CD8-positive, alpha-beta memory T cell (primary cell): ENCODE measurements at places on chromosomes 3 and 15. TPM values are rescaled to one million over a fixed set of nuclear protein-coding genes. Genes with fewer than 3 reads are reported as not detected.
A peak's percentile ranks its signal among the peaks of the same experiment; 100 is the strongest.

GRCh38 chr3:16280671-16281070 lies 15.7 kb downstream of the OXNAD1 start:
- no peak overlapping the region for H3K27ac ChIP-seq
- H3K36me3 ChIP-seq, result no peaks in the 10 kb centered on the region
- no peaks in the 10 kb centered on the region for H3K27me3 ChIP-seq
- H3K4me3 ChIP-seq, result no peak overlapping the region

GRCh38 chr15:22226034-22226790 lies 145.9 kb downstream of the OR4M2 start:
- H3K27ac ChIP-seq, result no peak overlapping the region
- no peaks in the 10 kb centered on the region for H3K27me3 ChIP-seq
- H3K4me3 ChIP-seq, result no peak overlapping the region
- H3K4me1 ChIP-seq, result peaks cover 23% of the 10 kb centered on the region

DNA sequence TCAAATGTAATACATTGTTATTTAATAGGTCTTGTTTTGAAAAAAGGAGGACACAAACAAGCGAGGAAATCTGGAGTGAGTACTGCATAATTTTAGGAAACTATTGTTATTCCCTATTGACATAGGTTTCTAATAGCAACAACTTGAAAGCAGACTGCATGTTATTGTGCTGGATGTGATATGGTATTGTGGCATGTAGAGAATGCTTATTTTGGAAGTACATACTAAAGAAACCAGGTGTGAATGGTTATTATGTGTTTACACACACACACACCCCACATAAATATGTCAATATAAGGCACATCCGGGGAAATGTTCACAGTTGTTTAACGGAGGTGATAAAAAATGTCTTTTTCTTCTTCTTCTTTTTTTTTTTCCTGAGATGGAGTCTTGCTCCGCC lies 5.9 kb upstream of the MORF4L1 start:
- H3K27ac ChIP-seq, result no peak overlapping the region
- H3K4me1 ChIP-seq, result no peaks in the 10 kb centered on the region
- no peaks in the 10 kb centered on the region for H3K27me3 ChIP-seq
- no peak overlapping the region for H3K4me3 ChIP-seq

GRCh38 chr3:51669241-51670052 lies 1.6 kb upstream of the TEX264 start:
- peak overlapping the region; percentile 90 for H3K4me3 ChIP-seq
- DNase-seq, result peak; percentile 82
- peaks cover 2% of the 10 kb centered on the region for H3K36me3 ChIP-seq
- peak overlapping the region; percentile 96 for H3K27ac ChIP-seq

- no peaks in the 10 kb centered on the region for H3K4me1 ChIP-seq
- H3K36me3 ChIP-seq, result no peaks in the 10 kb centered on the region
- H3K27me3 ChIP-seq, result no peaks in the 10 kb centered on the region
Observed at GRCh38 chr3:165830746-165831145, 6.5 kb downstream of the BCHE start.

Gene RASGRP1
- total RNA-seq, result 67.9 TPM

Gene PCSK6
- 0.95 TPM for total RNA-seq

Gene DUOXA1
- not detected for total RNA-seq

Gene SCAANT1
- not detected for total RNA-seq
